Cardiac septum (tissue), 1 donor: ENCODE measurements at places on chromosomes 7 and 10.

DNA sequence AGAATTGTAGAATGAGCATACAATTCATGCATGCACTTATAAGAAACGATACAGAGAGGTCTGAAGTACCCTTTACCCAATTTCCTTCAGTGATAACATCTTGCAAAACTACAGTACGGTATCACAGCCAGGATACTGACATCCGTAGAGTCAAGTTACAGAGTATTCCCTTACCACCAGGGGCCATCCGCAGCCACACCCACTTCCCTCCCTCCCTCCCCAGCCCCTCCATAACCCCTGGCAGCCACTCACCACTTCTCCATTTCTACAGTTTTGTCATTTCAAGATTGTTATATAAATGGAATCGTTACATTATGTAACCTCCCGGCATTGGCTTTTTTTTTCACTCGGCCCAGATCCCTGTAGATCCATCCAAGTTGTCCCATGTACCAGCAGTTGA lies 113.6 kb upstream of the RET start:
- DNase-seq: no peak

GRCh38 chr10:25285809-25286208 lies 111.0 kb downstream of the GPR158 start:
- no peak for DNase-seq

DNA sequence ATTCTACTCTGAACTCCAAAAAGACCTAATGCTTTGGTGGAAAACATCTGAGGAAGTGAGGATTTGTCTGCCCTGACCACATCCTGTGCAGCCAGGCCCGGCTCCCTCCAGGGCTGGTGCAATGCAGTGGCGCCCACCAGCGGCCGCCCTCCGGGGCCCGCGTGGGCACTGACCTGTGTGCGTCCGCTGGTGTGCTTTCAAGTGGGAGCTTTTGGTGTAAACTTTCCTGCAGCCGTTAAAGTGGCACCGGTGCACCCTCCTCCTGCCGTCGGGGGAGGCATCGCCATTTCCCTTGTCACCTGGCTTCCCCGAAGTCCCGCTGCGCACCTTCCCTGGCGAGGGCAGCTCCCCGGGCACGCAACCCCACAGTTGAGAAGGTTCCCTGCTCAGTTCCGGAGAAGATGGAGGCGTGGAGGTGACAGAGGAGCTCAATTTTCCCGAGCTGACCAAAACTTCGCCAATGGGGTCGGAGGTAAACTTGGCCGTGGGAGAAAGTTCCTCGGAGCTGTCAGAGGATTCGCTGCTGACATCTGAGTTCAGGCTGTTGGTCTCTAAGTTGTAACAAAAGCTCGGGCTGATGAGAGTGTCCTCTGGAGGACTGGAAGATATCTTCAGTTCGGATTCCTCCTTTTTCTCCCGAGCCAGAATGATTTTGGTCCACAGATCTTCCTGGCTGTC lies 3.4 kb downstream of the KLF6 start:
- peak; percentile 86 for DNase-seq

DNA sequence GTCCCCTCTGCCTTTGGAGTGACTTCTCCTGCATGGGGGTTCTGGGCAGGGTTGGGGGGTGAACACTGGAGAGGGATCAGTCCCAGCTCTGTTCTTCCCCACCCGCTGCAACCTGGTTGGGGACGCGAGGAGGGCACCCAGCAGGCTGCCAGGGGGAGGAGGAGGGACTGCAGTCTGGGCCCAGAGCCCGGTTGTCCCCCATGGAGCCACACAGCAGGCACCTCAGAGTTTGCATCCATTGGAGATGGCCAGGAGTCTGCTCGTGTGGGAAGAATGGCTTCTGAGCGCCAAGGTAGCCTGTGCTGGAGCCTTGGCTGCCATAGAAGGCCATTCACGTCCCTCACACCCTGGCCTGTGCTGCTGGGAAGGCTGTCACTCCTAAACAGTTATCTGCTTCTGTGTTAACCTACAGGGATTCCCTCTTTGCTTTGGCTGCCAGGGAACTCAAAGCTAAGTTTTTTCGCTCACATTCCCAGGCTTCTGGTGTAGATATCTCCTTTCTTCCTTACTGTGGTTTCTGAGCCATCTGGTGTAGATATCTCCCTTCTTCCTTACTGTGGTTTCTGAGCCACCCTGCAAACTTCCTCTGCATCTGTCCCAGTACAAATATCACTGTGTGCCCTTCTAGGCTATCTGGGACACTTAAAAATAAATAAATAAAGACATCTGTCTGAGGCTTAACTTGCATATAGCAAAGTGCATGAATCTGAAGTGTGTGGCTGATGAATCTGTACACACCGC lies 133.7 kb downstream of the LHPP start:
- no peak for DNase-seq

DNA sequence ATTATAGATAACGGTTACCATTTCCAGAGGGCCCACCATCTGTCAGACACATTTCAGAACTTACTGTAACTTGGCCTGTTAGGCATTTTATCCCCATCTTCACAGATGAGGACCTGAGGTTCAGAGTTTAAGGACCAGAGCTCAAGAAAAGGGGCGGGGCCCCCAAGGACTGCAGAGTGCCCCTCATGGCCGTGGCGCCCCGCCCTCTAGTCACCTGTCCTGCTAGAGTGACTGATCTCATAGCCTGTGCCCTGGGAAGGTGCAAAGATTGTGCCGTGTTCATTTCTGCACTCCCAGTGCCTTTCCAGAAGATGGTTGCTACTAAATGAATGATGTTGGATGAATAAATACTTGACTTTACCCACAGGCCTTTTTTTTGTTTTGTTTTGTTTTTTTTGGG lies 107.0 kb downstream of the XRCC2 start:
- no peak for DNase-seq

DNA sequence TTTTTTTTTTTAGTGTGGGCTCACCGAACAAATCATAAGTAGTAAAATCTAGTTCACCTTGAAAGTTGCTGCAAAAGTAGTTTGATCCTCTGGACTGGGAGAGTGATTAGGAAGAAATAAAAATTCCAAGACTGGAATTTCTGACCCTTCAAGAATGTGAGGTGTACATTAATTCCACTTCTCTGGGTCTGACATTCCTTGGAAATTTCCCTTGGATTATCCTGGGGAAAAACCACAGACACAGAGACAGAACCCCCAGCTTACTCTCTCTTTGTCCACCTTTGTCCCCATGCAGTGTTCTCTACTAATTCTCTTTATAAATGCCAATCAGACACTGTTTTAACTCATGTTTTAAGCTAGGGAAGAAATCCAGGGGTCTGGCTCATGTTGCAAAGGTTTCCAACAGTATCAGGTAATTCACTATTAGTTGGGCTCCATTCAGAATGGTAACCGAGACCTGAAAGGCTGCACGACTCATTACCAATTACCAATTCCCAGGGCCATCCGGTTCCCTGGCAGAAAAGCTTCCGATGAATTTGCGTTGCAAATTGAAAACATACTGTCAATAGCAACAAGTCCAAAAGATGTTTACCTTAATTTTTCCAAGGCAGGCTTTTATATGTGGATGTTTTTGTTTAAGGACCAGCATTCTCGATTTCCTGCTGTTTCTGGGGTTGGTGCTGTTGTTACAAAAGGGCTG lies 86.3 kb downstream of the BAMBI start:
- no peak for DNase-seq

GRCh38 chr10:84925495-84925894 lies 597.1 kb downstream of the CCSER2 start:
- DNase-seq: no peak

DNA sequence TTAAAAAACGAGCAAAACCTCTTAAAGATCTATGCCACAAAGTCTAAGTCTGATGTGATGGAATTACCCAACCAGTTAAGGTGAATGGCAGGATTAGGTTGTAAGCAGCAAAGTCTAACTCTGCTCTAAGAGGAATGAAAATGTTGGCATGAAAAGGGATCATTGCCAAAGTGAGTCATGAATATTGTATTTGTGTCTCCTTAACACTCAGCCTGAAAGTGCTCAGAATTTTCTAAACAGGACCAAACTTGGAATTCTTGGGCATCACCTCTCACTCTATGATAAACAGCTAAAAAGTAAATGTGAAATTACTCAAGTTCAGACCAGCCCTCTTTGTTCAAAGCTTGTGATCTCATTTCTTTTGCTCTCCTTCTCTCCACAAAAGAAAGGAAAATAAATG lies 27.0 kb downstream of the PPP1R3A start:
- no peak for DNase-seq

GRCh38 chr7:55533729-55534080 lies 38.6 kb downstream of the VOPP1 start:
- no peak for DNase-seq

DNA sequence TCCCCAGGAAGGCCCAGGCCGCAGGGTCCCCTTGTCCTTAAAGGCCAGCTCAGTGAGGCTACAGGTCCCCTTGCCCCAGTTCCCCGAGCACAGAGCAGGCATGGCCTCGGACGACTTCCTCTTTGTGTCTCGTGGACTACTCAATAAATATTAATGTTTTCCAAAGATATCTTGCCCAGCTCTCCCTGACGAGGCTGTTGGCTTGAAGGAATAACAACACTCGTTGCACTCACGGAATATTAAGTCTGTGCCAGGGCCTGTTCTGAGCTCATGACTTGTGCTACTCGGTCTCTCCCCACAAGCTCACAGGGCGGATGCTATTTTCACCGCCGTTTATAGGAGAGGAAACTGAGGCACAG lies 68.2 kb downstream of the CUX1 start:
- DNase-seq: no peak

GRCh38 chr10:122204691-122205489 lies 66.2 kb upstream of the BTBD16 start:
- DNase-seq: no peak

DNA sequence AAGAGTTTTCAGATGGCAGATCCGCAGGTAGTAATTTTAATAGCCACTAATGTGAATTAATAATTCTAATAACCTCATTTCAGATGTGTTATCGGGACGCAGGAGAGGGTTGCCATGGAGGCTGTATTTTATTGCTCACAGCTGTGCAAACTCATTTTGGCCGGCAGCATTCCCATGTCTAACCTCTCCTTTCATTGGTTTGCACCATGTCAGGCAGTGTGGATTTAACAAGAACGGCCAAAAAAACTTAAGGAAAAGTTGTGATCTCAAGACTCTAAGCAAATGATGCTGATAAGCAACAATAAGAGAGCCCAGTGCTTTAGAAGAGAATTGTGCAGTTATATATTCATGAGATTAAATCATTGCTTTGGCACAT lies 88.7 kb upstream of the NRP1 start:
- DNase-seq: no peak

GRCh38 chr7:30241767-30242166 lies 42.6 kb upstream of the ZNRF2 start:
- DNase-seq: no peak

DNA sequence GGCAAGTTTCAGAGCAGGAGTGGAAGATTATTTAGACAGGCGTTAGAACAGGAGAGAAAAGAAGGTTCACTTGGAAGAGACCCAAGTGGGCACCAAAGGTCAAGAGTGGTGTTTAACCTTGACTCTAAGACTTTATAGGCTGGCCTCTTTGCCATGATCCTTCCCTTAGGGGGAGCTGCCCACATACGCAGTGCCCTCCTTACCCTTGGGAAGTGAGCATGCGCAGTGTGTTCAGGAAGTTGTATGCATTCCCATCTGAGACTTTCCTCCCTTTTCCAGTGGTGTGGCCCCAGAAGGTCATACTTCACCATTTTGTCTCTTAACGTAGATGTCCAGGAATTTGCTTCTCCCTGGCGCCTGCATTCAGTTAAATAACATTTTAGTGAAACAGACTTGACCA lies 95.8 kb downstream of the CXCL12 start:
- no peak for DNase-seq

DNA sequence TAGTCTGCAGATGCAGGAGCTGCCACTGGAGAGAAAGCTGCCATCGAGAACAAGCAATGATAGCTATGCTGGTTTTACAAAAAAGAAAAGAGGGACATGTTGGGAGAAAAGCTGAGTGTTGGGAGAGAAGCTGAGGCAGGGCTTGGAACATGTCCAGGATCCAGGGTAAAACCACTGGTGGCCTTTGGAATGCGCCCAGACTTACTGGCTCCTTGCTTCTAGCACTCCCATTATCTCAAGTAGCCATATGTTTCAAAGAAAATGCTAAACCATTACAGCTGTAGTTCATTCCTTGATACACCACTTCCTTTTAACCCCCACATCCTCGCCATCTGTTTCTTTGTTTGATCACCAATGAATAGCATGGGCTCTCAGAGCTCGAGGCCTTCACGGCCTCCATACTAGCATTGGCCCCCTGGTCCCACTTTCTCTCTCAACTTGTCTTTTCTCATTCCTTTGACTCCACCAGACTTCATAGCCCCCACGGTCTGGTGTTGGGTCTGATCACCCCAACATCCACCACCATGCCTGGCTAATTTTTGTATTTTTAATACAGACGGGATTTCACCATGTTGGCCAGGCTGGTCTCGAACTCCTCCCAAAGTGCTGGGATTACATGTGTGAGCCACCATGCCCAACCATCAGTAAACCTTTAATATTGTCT lies 23.8 kb upstream of the PLAC9 start:
- DNase-seq: no peak

DNA sequence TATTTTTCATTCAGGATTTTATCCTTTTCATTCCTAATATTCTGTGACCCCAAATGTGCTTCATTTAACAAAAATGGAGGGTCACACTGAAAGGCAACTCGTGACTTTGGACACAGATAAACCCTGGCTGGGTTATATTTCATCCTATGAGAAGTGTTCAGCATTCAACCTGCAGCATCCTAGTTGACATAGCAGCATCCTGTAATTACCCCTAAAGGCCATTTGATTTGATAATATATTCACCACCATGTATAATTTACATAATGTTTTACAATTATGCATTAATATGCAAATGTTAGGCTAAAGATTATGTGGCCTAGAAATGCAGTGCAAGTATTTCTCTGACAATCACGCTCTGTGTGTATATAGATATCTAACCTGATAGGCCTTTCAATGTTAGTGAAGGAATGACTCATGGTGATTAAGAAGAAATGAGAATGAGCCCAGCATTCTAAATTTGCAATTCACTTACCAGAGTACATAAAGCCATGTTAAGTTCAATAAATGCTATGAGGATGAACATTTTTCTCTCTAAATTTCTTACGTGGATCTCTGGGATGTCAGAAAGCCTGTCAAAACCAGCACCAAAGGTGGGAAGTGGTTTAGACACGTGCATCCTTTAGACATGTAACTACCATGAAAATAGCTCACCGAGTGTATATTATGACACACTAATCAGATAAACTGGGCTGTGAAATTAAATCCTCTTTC lies 337.7 kb upstream of the AOAH start:
- DNase-seq: no peak

- no peak for DNase-seq
These were observed 44.8 kb upstream of the DMBT1 start for GRCh38 chr10:122515588-122516231.

DNA sequence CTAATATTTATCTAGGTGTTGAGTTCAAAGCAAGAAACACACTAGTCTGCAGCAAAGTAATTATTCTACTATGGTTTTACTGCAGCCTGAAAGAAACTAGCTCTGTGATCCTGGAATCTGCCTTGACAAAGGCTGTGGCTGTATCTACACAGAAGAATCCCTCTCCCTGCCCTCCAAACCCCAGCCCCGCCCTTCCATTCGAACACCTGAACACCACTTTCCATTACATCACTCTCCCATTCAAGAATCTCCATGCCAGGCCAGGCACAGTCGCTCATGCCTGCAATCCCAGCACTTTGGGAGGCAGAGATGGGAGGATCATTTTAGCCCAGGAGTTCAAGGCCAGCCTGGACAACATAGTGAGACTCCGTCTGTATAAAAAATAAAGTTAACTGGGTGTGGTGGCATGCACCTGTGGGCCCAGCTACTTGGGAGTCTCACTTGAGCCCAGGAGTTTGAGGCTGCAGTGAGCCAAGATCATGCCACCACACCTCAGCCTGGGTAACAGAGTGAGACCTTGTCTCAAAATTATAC lies 23.3 kb downstream of the LRRC20 start:
- DNase-seq: no peak

GRCh38 chr10:95601116-95601719 lies 40.0 kb upstream of the SORBS1 start:
- peak; percentile 86 for DNase-seq

- DNase-seq: no peak
These were observed 83.7 kb upstream of the AFAP1L2 start for GRCh38 chr10:114487815-114488536.
